ENCODE measurements at places on chromosomes 4 and X.
A peak's percentile ranks its signal among the peaks of the same experiment; 100 is the strongest.

DNA sequence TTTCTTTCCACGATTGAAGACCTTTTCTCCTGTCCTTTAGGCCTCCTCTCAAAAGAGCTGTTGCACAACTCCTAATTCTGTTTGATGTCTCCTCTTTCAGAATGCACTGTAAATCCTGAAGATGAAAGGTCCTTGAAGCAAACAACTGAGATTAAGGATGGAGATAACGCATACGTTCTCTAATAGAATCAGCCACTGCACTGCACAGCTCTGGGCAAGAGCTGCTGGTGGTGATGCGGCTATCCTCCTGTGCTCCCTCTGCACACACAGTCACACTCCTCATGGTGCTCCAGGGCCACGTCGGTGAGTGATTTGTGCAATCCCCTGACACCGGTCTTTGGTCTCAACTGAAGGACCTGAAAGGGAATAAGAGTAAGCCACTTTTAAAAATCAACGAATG lies 208.7 kb downstream of the PDGFC start:
- DNase-seq: no peak

DNA sequence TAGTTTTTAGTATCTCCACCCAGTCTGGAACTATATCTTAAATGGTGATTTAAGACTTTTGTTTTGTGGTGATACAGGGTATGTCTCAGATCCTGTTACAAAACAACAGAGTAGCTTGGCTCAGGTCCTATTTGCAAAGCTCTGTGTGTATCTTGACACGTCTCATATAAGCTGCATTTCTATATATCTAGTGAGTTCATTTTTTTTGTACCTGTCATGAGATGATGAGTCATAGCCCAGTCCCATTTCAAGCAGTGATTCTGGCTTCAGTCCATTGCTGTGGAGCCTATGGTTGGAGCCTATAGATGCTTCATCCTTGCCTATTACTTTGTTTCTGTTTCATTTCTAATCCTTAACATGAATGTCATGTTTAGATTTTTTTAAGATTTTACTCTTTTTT lies 23.0 kb downstream of the GRXCR1 start:
- DNase-seq: peak; percentile 86

- no peak for DNase-seq
Observed at GRCh38 chr4:21410372-21410771, 538.2 kb downstream of the KCNIP4 start.

DNA sequence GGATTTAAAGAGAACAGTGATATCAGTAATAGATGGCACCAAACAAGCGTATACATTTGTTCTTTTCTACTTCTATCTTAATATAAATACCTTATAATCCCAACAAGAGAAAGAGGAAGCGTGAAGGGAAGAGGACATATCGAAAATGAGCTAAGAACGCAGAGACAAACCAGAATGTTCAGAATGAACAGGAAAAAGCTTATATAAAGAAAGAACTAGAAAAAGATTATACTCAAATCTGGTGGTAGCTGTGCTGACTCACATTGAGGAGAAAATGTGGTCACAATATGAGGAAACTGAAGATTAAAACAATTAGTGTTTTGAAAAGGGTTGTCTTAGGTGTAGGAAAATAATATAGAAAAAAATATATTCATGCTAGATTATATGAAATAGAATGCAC lies 2.0 kb upstream of the GPR34 start:
- no peak for DNase-seq

- no peak for DNase-seq
Observed at GRCh38 chr4:8699063-8699385, 106.5 kb downstream of the CPZ start.
